ENCODE measurements at places on chromosomes 7 and 10.
A peak's percentile ranks its signal among the peaks of the same experiment; 100 is the strongest.

DNA sequence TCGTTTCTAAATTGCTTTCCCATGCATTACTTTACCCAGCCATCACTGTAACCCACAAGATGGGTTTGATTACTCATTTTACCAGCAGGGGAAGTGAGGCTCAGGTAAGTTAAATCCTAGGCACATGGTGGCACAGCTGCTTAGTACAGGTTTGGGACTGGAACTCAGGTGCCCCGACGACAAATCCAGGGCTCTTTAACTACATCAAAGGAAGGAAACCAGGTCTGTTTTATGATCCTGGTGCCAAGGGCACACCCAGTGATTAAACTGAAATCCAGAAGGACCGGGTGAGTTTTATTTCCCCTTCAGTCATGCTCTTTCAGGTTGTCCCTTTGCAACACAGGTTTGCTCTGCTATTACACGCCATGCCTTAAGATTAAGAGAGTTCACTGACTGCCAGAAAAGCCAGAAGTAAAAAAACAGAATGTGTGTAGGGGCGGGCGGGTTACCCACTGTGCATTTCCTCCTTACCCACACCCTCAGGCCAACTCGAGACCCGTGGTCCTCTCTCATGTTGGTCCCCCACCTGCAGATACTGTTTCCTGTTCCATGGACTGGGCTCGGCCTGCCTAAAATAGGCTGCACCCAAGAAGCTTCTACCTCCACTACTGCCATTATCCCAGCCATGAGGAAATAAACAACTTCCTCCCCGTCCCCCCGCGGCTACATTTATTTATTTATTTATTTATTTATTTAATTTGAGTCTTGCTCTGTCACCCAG lies 55.1 kb upstream of the KDM7A start:
- no peak for DNase-seq

DNA sequence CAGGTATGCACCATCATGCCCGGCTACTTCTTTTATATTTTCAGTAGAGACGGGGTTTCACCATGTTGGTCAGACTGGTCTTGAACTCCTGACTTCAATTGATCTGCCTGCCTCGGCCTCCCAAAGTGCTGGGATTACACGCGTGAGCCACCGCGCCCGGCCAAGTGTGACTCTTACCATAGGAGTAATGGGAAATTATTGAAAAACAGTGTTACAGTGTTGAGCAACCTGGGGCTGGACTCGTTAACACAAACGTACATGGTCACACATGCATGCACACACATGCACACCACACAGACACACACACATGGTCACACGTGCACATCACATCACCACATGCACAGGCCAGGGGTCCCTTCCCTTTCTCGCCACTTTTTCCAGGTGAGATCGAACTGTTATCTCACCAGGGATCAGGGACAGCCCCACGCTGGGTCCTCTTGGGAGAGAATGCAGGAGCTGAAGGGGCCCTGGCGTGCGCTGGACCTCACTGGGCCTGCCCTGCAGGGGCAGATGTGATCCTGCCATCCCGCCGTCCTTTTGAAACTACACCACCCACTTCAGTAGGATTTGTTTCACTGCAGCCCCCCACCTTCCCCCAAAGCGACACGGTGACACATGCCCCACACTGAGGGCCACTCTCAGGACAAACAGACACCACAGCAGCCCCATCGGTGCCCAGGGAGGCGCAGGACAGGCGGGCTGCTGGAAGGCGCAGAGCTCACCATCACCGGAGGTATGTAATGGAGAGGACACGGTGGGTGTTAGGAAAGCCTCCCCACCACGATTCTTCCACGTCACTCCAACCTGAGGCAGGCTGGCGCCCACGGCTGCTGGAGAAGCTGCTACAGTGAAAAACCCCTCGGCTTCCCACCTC lies 10.2 kb downstream of the RADIL start:
- no peak for DNase-seq

DNA sequence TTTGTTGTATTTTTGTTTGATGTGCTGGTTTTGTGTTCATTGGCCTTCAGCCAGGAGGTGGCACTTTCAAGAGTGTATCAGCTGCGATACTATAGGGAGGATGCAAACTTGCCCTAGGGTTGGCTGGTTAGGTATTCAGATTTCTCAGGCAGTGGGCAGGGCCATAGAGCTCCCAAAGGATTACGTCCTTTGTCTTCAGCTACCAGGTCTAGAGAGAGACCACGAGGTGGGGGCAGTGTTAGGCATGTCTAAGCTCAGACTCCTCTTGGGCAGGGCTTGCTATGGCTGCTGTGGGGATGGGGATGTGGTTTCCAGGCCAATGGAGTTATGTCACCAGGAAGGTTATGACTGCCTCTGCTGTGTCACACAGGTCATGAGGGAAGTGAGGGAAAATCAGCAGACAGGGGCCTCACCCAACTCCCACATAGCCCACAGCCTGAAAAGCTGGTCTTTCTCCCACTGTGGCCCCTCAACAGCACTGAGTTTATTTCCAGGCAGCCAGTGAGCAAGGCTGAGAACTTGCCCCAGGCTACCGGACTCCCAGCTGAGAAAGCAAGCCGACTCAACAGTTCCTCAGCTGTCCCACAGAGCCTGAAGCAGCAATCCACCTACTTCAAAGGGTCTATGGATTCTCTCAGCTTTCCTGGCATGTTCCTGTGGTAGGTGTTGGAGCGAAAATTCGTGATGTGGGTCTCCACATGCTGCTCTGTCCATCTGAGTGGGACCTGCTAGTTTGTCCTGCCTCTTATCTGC lies 227.4 kb upstream of the COBL start:
- no peak for DNase-seq

DNA sequence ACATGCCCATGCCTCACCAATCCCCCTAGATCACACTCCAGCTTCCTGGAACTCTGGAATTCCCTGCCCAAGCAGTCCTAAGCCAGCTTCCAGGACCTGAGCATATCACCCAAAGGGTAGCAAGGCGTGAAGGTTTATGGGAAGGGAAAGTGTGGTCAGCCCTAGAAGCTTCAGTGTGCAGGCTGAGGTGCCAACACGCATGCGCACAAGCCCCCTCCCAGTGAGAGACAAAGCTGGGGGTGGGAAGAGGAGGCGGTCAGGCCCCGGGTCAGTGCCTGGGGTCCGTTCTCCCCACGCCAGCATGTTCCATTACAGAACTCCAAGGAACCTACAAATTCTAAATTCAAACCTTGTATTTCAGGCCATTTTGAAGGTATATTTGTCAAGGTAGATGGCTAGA lies 103.6 kb upstream of the C7orf33 start:
- DNase-seq: no peak

GRCh38 chr7:56537477-56537876 lies 421.3 kb upstream of the NUPR2 start:
- DNase-seq: no peak

DNA sequence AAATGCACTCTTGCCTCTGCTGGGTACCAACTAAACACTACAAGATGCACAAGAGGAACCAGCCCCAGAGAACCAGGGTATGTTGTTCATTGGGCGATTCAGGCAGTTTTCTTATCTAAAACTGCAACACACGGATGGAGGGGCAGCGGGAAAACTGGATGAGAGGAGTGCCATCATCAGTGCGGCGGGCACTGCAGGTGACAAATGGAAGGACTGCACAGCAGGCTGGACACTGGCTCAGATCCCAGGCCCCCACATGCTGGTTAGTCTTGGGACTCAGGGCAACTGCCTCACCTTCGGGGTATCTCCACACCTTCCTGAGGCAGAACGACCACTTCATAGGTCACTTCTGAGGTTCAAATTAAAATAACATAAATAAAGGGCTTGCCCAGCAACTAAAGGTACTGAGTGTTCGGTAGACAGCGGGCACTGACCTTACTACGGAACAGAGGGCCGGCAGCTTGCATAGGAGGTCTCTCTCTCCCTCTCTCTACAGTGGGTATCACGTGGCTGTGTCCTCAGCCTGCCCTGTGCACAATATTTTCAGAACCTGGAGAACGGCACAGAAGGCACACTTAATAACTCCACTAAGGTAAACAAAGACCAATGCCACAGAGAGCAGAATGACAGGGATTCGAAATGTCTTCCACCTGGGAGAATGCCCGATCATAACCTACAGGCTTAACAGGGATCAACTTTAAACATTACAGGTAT lies 72.1 kb downstream of the GRB10 start:
- no peak for DNase-seq

- DNase-seq: no peak
Measured at GRCh38 chr7:2261611-2262010, 19.6 kb downstream of the NUDT1 start.

GRCh38 chr10:89122433-89123051 lies 84.6 kb downstream of the CH25H start:
- DNase-seq: no peak

GRCh38 chr7:82593780-82594179 lies 150.2 kb upstream of the CACNA2D1 start:
- peak; percentile 36 for DNase-seq

DNA sequence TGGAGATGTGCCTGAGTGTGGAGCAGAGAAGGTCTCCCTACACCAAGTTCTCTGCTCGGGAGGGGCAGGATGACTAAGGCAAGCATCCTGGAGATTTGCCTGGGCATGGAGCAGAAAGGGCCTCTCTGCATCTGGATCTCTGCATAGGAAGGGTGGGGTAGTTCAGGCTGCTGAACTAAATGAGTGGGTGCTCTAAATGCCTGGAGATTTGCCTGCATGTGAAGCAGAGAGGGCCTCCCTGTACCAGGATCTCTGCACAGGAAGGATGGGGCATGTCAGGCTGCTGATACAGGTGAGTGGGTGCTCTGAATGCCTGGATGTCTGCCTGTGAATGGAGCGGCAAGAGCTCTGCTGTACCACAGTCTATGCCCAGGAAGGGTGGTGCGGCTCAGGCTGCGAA lies 680.7 kb downstream of the SUGCT start:
- no peak for DNase-seq

DNA sequence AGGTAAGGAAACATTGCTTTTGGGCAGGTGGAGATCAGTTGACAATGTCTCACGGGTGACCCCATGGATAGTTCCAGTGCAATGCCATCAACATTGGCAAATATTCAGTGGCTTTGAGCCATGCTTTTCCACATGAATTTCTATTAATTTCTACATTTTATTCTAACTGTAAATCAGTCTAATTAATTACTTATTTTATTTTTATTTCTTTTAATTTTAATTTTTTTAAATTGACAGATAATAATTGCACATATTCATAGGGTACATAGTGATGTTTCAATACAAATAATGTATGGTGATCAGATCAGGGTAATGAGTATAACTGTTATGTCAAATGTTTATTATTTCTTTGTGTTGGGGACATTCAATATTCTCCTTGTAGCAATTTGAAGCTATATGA lies 3.8 kb downstream of the ABCA13 start:
- DNase-seq: no peak

- DNase-seq: no peak
Measured at GRCh38 chr7:81562581-81562980, 207.3 kb downstream of the HGF start.

Data from NCI-H187 (cell line).